Suppressor macrophage treated with lipopolysaccharide for 4 hours (primary cell): ENCODE measurements at places on chromosomes 16 and 17.
A peak's percentile ranks its signal among the peaks of the same experiment; 100 is the strongest.

GRCh38 chr16:3071655-3072054, 6.2 kb downstream of the IL32 start:
- DNase-seq, result no peak

DNA sequence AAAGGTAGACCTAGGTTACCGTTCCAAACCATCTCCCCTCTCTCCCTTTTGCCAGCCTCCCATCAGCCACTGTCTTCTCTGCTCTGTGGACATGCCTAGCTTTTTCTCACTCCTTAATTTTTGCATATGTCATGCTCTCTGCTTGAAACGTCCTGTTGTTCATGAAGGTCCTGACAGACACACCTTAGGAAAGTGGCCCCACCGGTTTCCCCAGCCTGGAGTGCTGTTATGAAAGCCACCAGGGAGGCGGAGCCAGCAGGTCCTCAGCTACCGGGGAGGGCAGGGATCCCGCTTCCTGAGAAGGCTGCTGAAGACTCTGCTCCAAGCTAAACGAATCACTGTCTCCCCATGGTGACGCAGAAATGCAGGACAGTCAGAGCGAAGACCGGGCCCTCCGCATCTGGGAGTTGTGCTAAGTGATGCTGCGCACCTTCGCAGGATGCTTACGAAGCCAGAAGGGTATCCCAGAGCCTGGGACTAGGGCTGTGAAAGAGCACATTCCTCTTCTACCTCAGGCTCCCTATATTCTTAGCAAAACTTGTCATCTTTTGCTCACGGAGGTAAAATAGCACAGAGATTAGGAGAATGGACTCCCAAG, 2.3 kb upstream of the SLC16A11 start:
- no peak for DNase-seq

DNA sequence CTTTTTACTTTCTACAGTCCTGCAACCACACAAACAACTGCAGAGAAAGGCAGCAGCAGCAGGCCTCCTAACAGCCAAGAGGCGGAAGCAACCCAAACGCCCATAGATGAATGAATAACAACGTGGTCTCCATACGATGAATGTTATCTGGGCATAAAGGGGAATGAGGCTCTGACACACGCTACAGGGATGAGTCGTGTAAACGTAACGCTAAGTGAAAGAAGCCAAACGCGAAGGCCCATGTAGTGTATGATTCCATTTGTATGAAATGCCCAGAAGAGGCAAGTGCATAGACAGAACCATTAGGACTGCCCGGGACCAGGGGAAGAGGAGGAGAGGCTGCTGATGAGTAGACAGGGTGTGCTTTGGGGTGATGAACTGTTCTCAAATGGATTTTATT, 94.8 kb upstream of the DNAH17 start:
- no peak for DNase-seq

DNA sequence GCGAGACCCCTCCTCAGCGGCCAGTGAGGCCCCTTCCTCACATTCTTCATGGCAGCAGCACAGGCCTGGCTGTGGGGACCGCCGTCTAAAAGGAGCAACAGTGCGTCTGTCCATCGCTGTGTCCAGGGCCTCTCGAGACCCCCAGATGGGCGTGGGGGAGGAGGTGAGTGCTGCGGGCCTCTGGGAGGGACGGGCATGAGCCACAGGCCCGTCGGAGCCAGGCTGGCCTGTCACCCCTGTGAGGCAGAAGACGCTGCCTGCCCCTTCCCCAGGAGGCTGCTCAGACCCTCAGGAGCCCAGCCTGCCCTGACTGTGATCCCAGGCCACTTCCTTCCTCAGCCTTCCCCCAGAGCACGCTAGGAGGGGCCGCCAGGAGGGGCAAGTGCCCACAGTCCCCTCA, 2.1 kb upstream of the PYCR1 start:
- no peak for DNase-seq

GRCh38 chr16:228151-228851, 948 bp downstream of the LUC7L start:
- DNase-seq, result no peak

DNA sequence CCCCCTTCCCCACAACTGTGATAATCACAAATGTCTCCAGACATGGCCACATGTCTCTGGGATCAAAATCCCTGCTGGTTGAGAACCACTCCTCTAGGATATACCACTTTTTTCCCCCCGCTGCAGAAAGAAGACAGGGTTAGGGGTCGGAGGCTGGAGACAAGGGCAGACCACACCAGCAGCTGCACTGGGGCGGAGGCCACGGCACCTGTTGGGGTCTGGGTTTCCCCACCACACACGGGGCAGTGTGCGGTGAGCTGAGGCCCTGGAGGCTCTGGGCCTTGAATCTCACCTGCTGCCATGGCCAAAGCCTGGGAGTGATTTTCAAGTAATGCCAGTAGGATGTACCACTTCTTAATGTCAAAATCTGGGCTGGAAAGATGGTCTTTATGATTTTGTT, 320.5 kb downstream of the SNX29 start:
- DNase-seq, result no peak

GRCh38 chr17:67671493-67671892, 46.2 kb upstream of the NOL11 start:
- DNase-seq, result no peak

GRCh38 chr16:22369221-22369811, 5.1 kb downstream of the CDR2 start:
- DNase-seq, result peak; percentile 23

GRCh38 chr16:67936880-67937605, 393 bp upstream of the PSMB10 start:
- DNase-seq, result peak; percentile 96

DNA sequence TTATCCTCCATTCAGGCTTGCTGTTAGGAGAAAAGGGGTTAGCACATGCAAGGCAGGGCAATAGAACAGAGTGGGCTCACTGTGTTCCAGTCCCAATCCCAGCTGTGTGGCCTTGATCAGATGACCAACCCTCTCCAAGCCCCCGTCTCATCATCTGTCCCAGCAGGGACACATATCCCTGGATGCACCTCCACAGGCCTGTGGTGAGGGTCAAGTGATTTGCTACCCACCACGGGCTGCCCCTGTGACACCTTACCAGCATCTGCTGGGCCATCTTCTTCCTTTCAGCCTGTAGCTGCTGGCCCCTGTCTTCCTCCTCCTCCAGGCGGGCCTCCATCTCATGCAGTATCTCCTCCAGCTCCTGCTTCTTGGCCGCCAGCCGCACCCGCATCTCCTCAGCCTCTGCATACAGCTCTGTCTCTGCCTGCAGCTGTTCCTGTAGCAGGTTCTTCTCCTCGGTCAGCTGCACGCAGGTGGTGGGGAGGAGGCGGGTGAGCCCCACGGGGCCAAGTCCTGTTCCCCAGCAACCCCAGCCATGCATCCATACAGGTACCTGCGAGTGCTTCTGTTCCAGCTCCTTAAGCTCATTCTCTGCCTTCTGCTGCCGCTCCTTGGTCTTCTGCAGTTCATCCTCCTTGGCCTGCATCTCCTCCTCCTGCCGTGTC, 91.3 kb downstream of the NDE1 start:
- DNase-seq, result no peak

- DNase-seq, result no peak
These were observed 687.3 kb downstream of the CDH11 start for GRCh38 chr16:64434526-64435069.

GRCh38 chr17:44533533-44534246, 23.6 kb upstream of the FZD2 start:
- peak; percentile 93 for DNase-seq

GRCh38 chr16:11781773-11782172, 15.3 kb downstream of the ZC3H7A start:
- no peak for DNase-seq

GRCh38 chr17:49168706-49169105, 36.1 kb downstream of the B4GALNT2 start:
- no peak for DNase-seq

DNA sequence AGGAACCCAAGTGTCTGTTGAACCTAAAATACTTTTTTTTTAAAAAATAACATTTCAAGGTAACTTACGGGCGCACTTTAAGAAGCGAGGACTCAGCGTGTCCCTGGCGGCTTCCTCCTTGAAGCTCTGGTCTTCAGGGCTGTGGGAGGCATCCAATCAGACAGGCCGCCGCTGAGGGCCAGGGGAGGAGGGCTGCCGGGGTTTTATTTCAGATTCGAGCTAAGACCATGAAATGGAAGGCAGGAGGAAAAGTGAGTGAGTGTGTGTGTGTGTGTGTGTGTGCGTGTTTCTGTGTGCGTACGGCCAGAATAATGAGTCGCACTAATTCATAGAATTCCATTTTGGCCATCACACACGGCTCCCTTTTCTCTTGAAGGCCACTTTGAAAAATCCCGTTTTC, 41.1 kb downstream of the C16orf78 start:
- no peak for DNase-seq

DNA sequence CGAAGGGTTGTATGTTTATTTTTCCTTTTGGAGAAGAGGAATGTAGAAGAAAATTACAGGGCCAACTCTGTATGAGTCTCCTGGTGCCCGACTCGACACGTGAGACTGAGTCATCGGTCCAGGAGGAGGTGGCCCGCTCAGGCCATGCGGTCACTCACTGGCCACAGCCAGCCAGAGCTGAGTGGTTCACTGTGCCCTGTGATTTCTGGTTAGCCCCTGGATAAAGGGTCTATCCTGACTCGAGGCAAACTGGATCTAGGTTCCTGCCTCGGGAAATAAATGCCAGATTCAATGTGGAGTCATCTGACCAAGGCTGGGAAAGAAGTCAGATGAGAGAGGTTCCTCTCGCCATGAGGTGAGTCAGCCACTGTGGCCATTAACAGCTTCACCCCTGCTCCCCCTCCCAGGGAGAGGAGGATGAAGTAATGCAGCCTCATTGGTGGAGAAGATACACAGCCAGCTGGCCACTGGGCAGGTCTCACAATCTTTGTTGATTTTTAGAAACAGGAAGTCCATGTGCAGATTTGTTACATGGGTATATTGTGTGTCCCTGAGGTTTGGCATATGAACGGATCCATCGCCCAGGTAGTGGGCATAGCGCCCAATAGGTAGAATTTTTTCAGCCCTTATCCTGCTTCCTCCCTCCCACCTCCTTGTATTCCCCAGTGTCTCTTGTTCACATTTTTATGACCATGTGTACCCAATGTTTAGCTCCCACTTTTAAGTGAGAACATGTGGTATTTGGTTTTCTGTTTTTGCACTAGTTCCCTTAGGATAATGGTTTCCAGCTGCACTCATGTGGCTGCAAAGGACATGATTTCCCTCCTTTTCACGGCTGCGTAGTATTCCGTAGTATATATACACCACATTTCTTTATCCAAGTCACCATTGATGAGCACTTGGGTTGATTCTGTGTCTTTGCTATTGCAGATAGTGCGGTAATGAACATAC, 21.7 kb upstream of the USP36 start:
- DNase-seq, result peak; percentile 96

GRCh38 chr17:7647018-7647417, 3.7 kb upstream of the ATP1B2 start:
- peak; percentile 54 for DNase-seq

DNA sequence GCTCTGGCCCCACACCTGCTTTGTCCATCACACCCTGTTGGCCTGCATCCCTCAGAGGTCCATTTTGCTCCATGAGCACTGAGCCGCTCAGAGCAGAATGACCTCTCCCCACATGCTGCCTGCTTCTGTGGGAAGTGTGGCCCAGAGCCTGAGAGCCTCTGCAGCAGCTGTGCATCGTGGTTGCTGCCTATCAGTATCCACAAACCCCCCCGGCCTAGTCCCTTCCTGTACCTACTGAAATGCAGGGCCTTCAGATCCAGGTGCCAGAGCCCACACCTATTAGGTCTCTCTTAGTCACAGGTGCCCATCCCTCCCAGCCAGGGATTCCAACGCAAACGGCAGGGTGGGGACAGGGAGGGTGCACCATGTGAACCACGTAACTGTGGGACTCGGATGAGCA, 16.6 kb upstream of the TRPV3 start:
- no peak for DNase-seq

DNA sequence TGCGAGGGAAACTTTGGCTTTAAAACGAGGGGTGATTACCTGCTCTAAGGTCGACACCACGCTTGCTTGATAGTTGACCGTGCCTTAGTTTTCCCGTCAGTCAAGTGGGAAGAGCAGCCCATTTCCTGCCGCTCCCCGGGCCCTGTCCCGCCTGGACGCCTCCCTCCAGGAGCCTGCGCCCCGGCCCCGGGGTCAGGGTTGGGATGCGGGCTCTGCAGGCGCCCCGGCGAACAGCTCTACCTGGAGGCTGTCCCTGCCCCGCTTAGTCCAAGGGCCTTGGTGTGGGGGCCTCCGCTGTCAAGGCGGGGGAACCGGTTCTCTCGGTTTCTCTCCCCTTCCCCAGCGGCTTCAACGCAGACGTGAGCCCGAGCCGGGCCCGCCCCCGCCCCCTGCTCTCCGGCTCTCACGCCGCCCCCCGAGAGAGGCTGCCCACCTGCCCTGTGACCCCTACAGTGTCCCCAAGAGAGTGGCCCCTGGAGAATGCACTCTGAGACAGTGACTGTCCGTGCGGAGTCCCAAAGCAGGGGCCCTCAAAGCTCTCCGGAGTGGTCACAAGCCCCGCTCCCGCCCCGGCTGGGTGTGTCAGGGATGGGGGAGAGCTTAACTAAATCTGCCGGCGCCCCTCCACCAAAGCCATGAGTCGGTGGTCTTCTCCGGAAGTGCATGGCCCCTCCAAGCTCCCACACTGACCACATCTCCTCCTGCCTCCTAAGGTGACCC, 117.4 kb upstream of the SMURF2 start:
- peak; percentile 6 for DNase-seq

DNA sequence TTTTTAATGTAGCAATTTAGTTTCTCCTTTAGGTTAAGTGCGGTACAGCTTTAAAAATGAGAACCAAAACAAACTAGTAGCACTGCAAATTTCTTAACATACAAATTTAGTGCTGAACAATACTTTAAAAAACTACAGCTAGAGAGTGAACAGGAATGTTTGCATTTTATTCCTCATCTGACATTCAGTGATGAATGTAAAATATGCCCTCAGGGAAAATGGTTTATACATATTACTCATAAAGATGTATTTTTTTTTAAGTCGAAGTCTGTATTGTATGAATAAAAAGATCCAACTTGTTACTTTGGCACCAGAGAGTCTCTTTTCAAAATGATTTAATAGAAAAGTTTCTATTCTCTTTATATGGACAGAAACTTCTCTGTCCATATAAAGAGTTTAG, 96.8 kb downstream of the BRIP1 start:
- DNase-seq, result no peak

GRCh38 chr17:8062807-8063483, 24.1 kb downstream of the ALOX15B start:
- DNase-seq, result no peak

- peak; percentile 87 for DNase-seq
These were observed 28.1 kb upstream of the NOL11 start for GRCh38 chr17:67689534-67690177.

DNA sequence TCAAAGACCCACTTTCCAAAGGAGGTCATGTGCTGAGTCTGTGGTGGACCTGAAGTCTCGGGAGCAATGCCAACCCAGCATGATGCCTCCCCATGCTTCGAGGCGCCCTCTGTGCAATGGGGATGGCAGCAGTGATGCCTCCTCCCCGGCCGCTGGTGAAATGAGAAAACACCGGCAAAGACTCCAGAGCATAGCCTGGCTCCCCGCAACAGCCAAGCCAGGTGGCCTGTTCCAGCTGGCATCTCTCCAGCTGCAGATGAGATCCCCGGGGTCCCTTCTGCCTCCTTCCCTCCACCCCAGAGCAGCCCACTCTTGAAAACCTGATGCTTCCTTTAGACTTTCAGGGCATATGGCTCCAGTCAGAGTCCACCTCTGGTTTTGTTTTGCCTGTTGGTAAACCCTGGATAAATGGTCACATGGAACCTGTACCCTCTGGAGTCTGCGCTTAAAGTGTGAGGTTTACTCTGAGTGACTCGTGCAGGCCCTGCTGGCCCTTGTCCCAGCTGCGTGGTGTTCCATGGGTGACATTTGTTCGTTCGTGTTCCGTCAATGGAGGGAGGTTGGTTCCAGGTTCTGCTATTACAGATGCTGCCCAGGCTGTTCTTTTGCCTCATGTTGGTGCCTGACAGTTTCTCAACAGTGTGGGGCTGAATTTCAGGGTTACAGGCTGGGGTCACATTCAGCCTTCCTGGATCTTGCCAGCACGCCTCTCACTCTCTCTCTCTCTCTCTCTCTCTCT, 181.8 kb upstream of the CIBAR2 start:
- no peak for DNase-seq
